ENCODE measurements at places on chromosomes 16 and 17.

- no peak for DNase-seq
Measured at GRCh38 chr17:80421381-80422090, 6.6 kb downstream of the ENDOV start.

- no peak for DNase-seq
Measured at GRCh38 chr17:77677211-77677610, 281.3 kb upstream of the TNRC6C start.

GRCh38 chr17:67246653-67247415, 1.8 kb upstream of the HELZ start:
- no peak for DNase-seq

- no peak for DNase-seq
Measured at GRCh38 chr16:57865746-57866528, 63.6 kb upstream of the KIFC3 start.

DNA sequence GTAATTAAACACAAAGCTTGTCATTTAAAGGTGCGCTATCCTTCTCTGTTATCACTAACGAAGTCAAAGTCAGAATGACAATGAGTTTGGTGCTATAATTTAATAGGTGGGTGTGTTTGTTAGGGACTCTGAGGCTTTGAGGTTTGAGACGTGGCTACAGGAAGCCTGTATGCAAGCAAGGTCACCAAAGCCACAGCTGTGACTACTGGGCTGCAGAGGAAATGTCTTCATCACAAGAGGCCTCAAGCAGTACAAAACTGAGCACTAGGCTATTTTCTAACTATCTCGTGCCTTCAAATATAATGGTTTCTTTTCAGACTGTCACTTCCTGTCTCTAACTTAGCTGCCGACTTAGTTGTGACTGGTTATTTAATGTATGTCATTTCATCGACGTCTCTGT, 141.2 kb downstream of the AATF start:
- DNase-seq: no peak

DNA sequence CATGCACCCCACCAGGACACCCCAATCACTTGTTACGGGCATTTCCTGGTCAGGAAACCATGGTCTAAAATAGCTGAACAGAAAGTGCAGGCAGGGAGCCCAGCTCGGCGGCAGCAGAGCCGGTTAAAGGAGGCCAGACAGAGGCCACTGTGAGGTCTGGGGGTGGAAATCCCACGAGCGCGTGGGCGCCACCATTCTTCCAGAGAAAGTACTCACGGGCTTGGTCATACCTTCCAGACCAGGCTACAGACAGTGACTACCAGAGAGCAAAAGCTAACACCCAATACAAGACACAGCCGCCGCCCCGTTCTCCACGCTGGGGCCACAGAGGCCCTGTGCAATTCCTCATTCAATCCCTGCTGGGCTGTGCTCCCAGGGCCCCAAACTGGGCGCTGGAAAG, 11.9 kb downstream of the CEP131 start:
- DNase-seq: no peak

GRCh38 chr17:50640686-50641351, 6.1 kb downstream of the ABCC3 start:
- DNase-seq: no peak

- DNase-seq: no peak
Measured at GRCh38 chr17:77556383-77557061, 402.0 kb upstream of the TNRC6C start.

GRCh38 chr17:34588266-34588665, 8.9 kb downstream of the TMEM132E start:
- no peak for DNase-seq

GRCh38 chr17:61265397-61265796, 134.2 kb upstream of the TBX2 start:
- no peak for DNase-seq

DNA sequence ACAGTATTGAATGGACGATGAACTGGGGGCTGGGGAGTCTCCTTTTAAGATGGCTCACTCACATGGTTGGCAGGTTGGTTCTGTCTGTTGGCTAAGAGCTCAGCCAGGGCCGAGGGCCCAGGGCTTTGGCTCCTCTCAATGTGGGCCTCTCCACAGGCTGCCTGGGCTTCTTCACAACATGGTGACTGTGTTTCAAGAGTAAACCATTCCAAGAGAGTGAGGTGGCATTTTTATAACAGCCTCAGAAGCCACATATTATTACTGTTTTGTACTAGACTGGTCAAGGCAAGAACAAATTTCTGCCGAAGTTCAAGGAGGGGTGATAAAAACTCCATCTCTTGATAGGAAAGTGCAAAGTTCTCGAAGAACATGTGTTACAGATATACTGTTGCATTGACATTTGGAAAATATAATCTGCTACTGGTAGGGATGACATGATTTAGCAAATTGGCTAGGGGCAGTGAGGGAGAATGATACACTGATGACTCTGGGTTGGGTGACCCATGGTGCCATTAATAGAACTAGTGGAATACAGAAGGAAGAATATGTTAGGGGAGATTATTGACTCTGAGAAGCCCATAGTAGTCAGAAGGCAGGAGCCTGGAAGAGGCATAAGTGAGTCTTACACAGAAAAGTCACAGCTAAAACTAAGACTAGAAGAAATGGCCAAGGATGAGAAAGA, 13.7 kb downstream of the KRABD2 start:
- DNase-seq: no peak

GRCh38 chr17:27582696-27583095, 48.3 kb upstream of the LGALS9 start:
- DNase-seq: no peak

GRCh38 chr16:1613211-1613622, 1.1 kb downstream of the CRAMP1 start:
- DNase-seq: no peak

- DNase-seq: no peak
Measured at GRCh38 chr16:19410435-19411171, 7.1 kb upstream of the TMC5 start.

DNA sequence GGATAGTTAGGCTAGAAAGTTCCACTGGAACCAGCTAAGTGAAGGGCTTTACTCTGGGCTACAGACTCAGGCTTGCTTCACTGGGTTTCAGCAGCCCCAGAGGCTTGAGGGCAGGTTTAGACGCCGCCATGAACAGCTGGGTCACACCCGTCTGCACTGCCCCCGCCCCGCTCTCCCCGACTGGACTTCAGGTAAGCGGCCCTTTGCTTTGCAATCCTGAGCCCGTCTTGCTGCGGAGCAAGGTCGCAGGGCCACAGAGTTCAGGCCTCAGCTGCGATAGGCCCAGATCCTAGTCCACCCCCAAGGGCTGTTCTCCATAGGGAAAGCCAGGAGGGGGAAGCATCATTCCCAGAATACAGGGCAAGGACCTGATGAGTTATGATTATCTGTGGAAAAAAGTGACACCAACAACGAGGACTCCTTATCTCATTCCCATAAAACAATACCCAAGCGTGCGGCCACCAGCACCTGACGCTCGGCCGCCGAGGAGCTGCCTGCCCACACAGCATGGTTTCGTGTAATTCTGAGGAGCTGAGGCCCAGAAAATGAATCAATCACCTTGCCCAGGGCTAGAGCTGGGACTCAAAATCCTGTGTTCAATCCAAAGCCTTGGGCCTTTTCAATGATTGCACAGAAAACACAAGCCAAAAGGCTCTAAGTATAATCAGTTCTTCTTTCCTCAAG, 20.4 kb downstream of the MEAK7 start:
- DNase-seq: no peak

- DNase-seq: no peak
Measured at GRCh38 chr16:17409894-17410293, 60.9 kb downstream of the XYLT1 start.

DNA sequence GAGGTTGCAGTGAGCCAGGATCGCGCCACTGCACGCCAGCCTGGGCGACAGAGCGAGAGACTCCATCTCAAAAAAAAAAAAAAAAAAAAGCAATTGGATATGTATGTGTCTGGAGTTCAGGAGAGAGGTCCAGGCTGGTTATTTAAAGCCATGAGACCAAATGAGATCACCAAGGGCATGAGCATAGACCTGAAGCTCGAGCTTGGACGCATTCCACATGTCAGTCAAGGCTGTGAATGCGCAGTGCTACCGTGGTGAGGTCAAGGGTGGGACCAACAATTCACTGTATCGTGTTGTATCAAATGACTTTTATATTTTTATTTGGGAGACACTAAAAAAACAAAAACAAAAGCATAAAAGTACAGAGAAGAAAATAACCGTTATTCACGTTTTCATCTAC, 29.1 kb upstream of the SPNS2 start:
- no peak for DNase-seq

DNA sequence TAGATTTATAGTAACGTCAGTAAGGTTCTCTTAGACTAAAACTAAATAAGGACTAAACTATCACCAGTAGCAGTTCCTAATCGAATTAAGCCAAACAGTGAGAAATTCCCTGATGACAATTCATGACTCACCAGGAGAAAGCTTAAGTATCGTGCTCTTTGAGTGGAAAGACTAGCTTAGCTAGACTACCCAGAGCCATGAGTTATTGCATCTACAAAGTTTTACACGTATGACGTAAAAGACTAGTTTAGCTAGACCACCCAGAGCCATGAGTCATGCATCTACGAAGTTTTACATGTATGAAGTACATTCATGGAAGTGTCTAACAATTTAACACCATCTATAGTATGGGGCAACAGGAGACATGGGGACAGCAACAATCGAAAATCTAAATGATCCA, 36.6 kb downstream of the UBE2G1 start:
- DNase-seq: no peak

DNA sequence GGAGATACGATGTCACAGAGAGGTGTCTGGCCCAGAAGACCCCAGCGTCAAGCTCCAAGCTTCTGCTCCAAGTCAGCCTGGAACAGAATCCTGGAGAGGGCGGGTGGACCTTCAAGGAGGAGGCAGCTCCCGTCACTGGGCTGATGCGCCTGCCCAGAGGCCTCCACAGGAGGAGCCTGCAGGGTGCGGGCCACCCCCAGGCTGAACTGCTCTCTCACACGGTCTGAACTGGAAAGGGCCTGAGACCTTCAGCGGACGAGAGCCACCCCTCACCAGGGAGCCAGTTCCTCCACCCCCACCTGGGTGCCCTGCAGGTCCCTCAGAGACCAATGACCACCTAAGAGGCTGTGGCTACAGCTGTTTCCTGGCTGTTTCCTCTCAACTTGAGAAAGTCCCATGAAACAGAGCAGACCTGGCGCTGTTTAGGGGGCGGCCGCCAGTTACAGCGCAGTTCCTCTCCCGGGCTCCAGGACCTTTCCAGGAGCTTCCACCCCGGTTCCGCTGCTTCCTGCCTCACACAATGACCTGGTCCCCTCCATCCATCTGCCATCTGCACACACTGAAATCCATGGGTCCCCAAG, 36.0 kb upstream of the KLHDC4 start:
- DNase-seq: no peak

GRCh38 chr16:75919664-75920063, 193.4 kb upstream of the CPHXL start:
- DNase-seq: no peak

DNA sequence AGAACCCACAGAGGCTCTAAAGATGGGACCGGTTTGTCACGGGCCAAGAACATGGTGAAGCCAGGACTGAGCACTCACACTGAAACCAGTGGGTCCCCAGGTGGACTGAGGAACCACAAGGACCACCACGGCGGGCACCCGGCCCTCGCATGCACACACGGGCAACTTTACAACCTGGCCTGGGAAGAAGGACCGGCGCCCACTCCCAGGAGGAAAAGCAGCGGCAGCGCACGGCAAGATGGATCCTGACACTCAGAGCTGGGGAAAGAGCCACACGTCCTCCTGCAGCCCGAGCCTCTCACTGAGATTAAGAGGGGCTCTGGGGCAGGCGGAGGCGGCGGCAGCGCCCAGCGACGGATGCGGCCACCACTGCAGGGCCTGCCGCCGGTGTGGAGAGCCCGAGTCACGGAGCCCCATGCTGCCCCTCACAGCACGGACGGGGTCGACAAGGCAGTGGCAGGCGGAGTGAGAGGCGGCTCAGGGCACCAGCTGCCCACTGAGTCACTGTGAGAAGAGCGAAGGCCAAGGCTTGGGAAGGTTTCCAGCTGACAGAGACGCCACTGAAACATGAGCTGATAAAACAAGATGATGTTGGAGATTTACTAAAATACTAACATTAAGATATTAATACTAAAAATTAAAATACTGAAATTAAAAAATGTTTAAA, 118.3 kb downstream of the ANKRD11 start:
- DNase-seq: no peak

DNA sequence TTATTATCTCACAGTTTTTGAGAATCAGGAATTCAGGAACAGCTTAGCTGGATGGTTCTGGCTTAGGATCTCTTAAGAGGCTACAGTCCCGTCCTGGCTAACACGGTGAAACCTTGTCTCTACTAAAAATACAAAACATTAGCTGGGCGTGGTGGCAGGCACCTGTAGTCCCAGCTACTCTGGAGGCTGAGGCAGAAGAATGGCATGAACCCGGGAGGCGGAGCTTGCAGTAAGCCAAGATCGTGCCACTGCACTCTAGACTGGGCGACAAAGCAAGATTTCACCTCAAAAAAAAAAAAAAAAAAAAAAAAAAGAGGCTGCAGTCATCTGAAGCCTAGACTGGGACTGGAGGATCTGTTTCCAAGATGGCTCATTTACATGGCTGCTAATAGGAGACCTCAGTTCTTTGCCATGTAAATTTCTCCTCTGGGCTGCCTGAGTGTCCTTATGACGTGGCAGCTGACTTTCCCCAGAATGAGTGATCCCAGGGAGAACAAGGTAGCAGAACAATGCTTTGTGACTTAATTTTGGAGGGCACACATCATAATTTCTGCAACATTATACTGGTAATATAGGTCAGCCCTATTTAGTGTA, 95.8 kb upstream of the CORO6 start:
- no peak for DNase-seq

- DNase-seq: no peak
Measured at GRCh38 chr17:75814021-75814395, 29.4 kb downstream of the UNK start.

GRCh38 chr17:74325376-74325742, 667 bp upstream of the KIF19 start:
- no peak for DNase-seq

DNA sequence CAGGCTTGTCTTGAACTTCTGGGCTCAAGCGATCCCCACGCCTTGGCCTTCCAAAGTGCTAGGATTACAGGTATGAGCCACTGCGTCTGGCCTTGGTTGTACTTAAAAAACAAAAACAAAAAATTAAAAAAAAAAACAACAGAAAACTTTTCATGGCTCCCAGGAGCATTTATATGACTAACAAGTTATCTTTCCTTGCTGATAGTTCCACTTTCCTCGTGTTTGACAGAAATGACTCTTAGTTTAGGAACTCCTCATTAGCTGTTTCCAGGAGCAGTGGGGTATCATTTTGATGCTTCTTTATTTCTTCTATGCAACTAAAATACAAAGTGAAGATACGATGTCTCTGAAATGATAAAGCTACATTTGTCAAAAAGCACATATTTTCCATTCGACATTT, 165.4 kb downstream of the PRKCA start:
- no peak for DNase-seq

All from DMS 273 treated with DMSO at 0.1 percent for 48 hours (cell line).